Kidney capillary endothelial cell (primary cell): ENCODE measurements at places on chromosomes 11 and 22.

GRCh38 chr22:46390652-46391301 is 55.3 kb downstream of the TRMU start:
- DNase-seq, result no peak

GRCh38 chr11:90426442-90426841 is 203.6 kb upstream of the CHORDC1 start:
- DNase-seq, result no peak

DNA sequence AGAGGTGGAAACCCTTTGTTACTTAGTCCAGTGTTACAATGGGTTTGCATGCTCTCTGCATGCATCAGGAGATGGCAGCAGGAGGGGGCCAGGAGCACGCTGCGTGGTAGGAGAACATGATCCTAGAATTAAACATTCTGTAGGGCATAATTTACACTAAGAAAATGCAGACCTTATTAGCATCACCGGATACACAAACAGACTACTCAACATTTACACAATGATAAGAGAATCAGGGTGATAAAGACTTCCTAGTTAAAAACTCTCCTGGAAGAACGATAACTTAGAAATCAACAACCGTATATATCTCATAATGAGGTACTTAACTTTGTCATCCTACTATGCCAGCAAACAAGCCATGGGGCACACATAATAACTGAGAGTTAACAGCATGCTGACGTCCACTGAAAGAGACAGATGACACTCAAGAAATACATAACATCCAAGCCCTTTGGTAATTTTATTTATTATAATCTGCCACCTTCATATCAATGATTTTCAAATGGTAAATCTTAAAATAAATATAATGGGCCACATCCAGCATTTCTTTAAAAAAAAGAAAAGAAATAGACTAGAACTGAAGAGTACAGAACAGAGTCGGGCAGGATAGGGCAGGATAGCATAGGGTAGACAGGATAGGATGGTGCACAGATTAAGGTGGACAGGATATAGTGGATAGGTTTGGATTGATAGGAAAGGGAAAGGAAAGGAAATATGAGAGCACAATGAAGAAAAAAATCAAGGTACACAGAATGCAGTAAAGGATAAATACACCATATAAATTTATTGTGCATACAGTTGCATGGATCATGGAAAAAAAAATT is 27.5 kb downstream of the CADM1 start:
- DNase-seq, result no peak

GRCh38 chr11:68948935-68949334 is 31.9 kb downstream of the MRGPRD start:
- DNase-seq, result no peak

- DNase-seq, result no peak
Observed at GRCh38 chr11:95175818-95176380, 55.1 kb downstream of the SESN3 start.

- DNase-seq, result no peak
Observed at GRCh38 chr22:48477031-48477721, 1350.5 kb downstream of the BRD1 start.

DNA sequence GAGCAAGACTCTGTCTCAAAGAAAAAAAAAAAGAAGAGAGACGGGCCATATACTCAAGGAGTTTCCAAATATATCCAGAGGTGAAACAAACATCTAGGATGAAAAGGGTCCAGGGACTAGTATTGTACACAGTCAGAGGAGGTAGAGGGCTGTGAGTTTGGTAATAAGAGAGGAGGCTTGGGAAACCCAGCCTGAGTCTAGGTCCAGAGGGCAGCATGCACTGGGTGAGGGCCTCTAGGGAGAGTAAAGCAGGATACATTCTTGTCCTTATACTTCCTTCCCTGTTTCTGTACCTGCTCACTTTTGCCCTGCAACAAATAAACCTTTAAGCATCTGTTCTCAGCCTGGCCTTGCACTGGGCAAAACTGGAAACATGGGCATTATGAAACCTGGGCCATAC is 31.5 kb downstream of the STIM1 start:
- no peak for DNase-seq

DNA sequence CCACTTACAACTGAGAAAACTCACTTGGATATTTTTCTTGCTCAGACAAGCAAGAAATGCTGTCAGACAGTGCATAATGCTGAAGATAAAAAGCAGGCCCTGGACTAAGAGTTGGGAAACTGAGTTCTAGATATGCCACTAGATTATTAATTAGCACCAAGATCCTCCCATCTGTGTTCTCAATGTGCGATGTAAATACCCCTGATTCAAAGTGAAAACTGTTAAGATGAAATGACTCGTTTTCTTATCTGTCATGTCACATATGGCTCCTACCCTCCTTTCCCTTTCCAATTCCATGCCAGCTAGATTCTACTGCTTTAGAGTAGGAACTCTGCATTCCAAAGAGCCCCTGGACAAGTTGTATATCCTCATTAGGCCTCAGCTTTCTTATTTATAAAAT is 88.9 kb upstream of the CLNS1A start:
- no peak for DNase-seq

DNA sequence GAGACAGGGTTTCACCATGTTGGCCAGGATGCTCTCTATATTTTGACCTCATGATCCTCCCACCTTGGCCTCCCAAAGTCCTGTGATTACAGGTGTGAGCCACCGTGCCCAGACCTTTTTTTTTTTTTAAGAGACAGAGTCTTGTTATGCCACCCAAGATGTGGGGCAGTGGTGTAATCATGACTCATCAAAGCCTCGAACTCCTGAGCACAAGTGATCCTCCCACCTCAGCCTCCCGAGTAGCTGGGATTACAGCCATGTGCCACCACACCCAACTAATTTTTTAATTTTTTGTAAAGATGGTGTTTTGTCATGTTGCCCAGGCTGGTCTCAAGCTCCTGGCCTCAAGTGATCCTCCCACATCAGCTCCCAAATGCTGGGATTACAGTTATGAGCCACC is 37.9 kb downstream of the IZUMO1R start:
- DNase-seq, result no peak

GRCh38 chr11:32435152-32435480 is 223 bp downstream of the WT1 start:
- DNase-seq, result no peak

GRCh38 chr11:120217941-120218694 is 7.3 kb downstream of the OAF start:
- DNase-seq, result no peak

GRCh38 chr11:2650343-2650867 is 49.4 kb downstream of the KCNQ1OT1 start:
- no peak for DNase-seq
